ENCODE measurements at places on chromosomes 5 and 9.

DNA sequence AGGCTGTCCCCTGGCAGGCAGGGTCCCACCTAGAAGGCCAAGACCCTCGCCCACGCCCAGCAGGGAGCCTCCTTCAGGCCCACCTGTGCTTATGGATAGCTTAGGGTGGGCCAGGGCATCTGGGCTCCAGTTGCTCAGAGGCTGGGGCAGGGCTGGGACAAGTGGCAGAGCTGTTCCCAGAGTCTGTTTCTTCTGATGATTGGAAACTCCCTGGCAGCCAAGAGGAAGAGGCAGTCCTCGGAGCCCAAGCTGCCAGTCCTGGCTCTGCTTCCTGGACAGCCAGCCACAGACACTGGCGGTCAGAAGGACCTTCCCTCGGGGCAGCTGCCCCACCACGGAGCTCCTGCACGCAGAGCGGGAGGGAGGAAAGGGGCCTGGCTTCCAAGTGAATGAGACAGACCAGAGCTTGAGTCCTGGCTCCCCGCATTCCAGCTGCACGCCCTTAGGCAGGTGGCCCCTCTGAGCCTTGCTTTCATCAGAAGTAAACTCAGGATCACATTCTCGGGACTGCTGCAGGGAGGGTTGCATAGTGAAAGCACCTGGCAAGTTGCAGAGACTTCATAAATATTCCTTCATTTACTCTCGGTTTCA lies 37.9 kb upstream of the GABRP start:
- no peak for DNase-seq

GRCh38 chr5:32017692-32018367 lies 156.3 kb downstream of the GOLPH3 start:
- peak; percentile 17 for DNase-seq

- no peak for DNase-seq
Measured at GRCh38 chr9:86706391-86706790, 240.9 kb downstream of the GAS1 start.

DNA sequence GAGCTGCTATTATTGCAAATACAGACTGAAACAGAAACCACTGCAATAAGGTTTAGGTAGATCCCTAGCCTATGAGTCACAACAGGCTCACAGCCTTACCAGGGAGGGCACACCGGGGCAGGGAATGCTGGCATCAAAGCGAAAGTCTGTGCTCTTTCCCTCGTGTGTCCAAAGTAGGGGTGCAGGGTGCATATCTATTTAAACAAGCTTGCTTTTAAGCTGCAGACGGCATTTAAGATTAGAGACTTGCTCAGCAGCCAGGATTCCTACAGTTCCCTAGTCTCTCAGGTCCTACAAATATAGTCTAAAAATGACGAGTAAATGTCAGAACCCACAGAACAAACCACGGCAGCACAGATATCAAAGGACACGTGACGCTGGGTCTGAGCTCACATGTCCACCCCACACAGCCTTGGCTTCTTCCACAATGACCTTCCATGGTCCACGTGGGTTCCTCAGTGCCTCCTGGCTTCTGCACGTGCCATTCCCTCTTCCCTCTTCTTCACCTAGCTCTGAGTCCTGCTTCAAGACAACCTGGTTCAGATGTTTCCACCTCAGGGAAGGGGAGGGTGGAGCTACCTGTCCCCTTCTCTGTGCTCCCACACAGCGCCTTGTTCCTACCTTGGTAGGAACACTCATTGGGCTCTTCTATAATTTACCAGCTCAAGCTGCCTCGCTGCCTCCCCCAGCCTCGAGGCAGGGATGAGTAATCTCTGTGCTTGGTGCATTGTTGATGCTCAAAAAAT lies 193.2 kb downstream of the MAPKAP1 start:
- no peak for DNase-seq

DNA sequence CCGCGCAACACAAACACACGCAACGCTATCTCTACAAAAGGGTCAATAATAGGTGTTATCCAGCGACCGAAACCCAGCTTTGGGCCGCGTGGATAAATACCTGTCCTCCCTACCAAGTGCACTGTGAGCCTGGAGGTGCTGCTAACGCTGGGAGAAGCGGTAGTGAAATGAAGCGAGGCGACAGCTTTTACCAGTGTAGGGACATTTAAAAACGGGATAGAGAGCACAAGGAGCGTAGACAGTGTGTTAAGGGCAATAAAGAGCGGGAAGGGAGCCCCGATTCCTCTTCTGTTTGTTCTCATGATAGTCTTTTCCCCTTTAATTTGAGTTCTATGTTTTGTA lies 421 bp upstream of the DEPDC1B start:
- DNase-seq: no peak
